T-helper 2 cell (primary cell): ENCODE measurements at places on chromosomes 4 and X.

- DNase-seq = no peak
Measured at GRCh38 chrX:86964321-86964720, 553.3 kb upstream of the KLHL4 start.

DNA sequence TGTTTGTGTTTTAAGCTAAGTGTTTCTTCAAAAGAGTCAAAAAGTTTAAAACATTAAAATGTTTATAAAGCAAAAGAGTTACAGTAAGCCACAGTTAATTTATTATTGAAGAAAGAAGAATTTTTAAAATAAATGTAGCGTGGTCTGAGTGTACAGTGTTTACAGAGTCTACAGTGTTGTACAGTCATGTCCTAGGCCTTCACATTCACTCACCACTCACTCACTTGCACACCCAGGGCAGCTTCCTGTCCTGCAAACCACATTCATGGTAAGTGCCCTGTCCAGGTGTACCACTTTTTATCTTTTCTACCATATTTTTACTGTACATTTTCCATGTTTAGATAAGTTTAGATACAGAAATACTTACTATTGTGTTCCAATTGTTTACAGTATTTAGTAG, 239.7 kb upstream of the AGA start:
- no peak for DNase-seq

DNA sequence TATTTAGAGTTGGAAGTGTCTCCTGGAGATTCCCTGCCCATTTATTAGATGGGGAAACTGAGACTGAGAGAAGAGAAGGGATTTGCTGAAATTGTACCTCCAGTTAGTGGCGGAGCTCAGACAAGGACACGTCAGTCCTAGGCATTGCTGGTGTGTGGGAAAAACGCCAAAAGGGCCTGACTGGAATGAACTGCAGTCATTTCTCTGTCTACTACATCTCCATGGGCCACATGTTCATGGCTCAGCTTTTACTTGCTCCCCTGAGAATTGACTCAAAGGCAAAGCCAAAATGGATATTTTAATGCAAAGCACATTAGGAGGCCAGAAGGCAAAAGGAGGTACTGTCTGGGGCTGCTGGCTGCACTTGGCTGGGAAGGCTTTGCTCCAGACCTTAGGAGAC, 3.9 kb downstream of the TFDP3 start:
- no peak for DNase-seq

GRCh38 chr4:146260521-146260920, 46.2 kb downstream of the REELD1 start:
- DNase-seq = no peak

DNA sequence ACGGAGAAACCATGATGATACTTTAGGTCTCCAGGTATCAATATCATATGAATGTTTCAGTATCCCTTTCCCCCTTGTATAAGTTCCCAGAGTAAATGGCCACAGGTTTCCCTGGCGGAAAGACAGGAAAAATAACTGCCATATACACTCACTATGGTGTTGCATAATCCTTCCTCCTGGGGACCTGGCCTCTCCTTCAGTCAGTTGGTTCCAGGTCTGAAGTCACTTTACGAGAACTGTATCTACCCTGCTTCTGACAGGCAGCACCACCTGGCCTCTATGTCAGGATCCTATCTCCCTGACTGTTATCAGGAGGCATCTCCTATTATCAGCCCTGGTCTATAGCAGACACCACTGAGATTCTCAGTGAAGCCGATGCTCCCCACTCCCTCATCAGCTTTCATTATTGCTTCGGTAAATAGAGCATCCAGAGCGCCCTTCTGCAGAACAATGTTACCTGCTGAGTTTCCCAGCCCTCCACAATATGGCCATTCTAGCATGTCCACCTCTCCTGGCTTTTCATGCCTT, 22.6 kb downstream of the HAUS3 start:
- no peak for DNase-seq

DNA sequence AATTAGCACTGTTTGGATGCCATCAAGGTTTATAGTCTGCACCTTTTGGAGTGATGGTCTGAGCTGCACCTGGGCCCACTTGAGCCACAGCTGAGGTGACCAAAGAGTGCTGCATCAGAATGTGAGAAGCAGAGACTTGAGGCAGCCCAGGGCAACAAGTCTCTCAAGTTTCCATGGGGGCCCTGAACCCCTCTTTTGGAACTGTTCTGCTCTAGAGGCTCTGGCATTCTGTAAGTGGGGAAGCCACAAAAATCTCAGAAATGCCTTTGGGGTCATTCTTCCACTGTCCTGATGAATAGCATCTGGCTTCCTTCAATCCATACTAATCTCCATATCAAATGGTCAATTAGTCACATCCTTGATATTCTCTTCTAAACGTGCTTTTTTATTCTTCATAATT, 298.4 kb upstream of the MAOA start:
- DNase-seq = no peak

DNA sequence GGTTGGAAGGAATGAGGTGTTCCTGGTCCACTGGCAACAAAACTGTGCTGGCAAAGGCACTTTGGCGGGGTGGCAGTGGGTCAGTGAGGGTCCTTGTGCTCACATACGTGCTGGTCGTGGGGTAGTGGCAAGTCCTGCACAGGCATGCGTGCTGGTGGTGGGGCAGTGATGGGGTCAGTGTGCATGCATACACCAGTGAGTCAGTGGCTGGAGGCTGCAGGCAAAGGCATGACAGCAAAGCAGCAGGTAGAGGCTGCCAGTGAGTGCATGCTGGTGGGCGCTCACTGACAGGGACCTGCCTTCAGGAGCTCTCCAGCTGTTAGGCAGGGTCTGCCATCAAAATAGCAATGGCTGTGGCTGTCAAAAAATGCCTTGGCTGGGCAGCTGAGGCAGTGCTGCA, 42.1 kb downstream of the TMPRSS11E start:
- DNase-seq = no peak

DNA sequence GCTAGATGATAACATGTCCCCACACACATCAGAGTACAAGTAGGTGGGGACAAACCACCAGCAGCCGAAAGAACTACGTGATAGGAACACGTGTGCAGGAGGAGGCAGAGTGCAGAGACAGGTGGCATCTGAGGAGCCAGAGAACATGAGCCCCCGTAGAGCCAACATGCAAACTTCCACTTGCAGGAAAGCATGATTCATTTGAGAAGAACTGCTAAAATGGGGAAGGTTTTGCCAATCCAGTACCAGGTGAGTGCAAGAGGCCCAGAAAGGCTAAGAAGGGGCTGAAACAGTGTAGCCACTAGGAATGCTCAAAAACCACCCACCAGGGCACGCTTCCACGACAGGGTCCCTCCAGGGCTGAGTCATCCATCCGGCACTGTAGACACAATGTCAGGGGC, 149.8 kb upstream of the TENM3 start:
- DNase-seq = no peak

DNA sequence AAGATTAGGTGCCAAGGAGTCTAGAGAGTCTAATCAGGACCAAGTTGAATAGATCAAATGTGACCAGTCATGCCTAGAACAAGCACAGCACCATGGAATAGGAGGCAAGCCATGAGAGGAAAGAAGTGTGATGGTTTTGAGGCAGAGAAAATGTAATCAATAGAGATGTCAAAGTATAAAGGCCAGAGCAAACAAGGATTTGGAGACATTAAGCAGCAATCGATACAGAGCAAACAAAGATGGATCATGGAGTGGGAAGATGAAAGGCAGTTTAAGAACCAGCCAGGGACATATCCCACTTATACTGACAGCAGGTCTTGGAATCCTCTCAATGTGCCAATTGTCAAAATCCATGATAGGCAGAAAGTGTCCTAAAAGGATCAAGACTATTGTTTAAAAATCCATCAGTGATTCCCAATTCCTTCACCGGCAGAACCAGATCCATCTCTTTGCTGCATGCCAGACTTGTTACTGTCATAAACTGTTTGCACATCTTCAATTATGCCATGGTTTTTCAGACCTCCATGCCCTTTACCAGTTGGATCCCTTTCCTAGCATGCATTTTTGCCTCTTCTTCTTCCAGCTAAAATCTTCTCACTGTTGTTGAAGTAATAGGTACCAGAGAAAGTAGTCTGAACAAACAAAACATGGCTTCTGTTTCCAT, 520.7 kb upstream of the ARX start:
- no peak for DNase-seq

GRCh38 chrX:9310616-9311015, 154.2 kb upstream of the TBL1X start:
- DNase-seq = no peak

DNA sequence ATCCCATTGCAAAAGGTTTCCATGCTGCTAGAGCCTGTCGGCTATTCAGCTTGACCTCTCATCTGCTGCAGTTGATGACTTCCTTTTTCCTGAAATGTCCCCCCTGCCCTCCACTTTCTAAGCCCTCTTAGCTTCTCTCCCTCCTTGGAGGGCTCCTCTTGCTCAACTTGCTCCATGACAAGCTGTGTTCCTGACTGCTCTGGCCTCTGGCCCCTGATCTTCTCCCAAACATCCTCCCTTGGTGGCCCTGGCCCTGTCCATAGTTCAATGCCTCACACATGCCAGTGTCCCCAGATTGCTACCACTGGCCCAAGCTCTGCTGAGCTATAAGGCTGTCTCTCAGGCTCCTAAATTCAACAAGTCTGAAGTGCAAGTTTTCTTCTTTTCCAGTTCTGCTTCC, 29.6 kb downstream of the RASL11B start:
- DNase-seq = no peak

DNA sequence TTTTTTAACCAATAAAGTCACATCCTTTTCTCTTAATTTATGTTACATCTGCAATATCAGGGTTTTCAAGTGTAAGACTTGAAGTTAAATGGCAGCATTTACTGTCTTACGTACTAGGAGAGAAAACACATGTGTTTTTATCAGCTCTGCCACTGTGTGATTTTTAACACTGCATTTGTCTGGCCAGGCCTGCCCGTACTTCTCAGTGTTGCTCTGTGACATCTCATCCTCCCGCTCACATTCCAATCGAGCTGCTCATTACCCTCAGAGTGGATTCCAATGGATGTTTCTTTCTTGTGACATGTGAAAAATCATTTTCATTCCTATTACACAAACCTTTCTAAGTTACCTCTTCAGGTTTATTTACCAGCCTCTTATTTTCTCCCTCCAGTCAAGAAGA, 420.3 kb downstream of the FAT4 start:
- no peak for DNase-seq

DNA sequence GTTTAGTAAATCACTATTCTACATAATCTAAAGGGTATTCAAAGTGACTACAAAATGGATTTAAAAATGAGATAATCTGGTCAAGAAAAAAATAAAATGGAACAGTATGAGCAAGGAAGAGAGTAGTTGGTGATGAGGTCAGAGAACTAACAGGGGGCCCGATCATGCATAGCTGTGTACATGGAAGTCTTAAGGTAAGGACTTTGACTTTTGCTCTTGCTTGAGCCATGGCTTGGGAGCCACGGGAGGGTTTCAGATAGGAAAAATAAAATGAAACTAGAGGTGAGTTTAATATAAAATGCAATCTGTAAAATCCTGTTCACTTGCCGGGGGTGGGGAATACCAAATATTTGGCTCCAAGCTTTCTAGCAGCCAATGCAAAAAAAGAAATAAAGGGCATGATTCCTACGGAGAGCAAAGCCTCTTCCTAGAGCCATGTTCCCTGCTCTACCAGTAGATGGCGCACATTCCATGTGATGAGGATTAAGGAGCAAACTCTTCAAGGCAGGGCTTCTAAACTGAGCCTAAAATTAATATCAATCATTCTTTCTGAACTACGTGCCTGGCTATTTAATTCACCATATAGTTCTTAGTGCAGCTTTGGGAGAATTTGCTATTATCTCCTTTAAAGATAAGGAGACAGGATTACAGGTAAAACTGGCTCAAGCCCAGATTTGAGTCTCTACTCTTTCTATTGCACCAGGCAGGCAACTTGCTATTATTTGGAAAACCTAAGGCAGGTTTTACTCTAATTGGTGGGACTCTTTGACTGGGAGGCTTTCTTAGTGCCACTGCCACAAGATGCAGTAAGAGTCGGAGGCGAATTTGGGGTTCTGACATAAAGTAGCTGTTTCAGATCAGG, 6.8 kb upstream of the CLCN5 start:
- peak; percentile 17 for DNase-seq

- no peak for DNase-seq
Measured at GRCh38 chr4:41267997-41268396, 11.3 kb downstream of the UCHL1 start.

DNA sequence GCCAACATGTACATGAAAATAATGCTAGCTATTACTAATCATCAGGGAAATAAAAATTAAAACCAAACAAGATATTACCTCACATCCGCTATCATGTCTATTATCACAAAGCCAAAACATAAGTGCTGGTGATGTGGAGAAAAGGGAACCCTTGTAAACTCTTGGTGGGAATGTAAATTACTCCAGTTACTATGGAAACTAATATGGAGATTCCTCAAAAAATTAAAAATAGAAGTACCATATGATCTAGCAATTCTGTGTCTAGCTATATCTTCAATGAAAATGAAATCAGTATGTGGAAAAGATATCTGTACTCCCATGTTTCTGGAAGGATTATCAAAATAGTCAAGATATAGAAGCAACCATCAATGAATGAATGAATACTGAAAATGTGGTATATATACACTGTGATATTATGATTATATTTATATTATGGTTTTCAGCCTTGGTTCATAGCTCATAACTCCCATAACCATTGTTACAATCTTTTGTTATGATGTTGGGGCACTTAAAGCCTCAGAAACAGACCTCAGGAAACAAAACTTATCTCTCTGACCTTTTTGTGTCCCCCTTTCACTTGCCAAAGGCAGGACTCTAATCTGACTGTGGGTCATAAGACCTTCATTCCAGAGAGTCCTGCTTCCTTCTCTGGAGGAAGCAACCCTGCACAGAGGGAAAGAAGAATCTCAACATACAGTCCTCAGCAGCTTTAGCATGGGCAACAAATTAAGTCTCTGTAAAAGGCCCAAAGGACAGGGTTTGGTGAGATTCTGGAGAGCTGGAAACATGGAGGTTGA, 933.2 kb downstream of the ADGRL3 start:
- DNase-seq = no peak
